ENCODE measurements at places on chromosomes 1 and 21.

GRCh38 chr1:184767591-184767990 lies 12.9 kb upstream of the EDEM3 start:
- no peak for DNase-seq

DNA sequence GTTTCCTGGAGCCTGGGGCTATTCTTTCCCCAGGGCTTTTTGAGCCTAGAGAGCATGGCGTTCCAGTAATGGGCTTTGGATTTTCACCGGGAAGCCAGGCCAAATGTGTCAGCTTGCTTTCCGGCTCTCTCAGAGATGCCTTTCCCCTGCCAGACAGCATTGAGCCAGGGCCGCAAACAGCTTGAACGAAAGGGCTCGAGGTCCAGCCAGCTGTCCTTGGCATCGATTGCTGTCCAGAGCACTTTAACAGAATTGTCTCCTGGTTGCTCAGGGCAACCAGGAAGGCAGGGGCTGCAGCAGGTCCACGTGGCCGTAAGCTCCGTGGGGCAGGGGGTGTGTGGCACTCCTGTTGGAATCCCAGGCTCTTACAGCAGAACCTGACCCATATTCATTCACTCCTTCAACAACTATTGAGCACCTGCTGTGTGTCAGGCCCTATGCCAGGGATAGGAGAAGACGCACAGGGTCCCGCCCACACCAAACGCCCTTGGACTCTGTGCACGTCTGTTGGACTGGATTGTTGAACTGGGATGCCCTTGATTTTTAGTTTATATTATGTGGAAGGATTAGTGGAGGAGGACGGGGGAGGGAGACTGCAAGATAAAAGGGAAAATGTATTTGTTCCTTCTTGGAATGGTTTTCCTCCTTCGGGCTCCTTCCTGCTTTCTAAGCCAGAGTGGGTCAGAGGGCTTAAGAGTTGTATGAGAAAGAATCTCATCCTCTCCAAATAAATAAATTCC lies 38.7 kb upstream of the EFHD2 start:
- no peak for DNase-seq

- DNase-seq = no peak
Measured at GRCh38 chr1:212650228-212650627, 41.7 kb downstream of the ATF3 start.

DNA sequence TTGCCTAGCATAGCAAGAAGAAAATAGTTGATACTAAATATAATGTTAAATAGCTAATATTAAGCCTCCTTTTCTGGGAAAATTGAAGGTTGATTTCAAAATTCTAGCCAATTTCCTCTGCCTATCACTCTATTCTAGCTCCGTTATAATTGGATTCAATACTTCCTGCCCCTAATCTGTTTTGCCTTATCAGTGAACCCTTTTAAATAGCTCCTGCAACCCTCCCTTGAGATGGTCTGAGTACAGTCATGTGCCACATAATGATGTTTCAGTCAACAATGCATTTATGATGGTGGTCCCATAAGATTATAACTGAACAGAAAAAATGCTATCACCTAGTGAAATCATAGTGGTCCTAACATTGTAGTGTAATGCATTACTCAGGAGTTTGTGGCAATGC lies 79.7 kb upstream of the PBX1 start:
- no peak for DNase-seq

DNA sequence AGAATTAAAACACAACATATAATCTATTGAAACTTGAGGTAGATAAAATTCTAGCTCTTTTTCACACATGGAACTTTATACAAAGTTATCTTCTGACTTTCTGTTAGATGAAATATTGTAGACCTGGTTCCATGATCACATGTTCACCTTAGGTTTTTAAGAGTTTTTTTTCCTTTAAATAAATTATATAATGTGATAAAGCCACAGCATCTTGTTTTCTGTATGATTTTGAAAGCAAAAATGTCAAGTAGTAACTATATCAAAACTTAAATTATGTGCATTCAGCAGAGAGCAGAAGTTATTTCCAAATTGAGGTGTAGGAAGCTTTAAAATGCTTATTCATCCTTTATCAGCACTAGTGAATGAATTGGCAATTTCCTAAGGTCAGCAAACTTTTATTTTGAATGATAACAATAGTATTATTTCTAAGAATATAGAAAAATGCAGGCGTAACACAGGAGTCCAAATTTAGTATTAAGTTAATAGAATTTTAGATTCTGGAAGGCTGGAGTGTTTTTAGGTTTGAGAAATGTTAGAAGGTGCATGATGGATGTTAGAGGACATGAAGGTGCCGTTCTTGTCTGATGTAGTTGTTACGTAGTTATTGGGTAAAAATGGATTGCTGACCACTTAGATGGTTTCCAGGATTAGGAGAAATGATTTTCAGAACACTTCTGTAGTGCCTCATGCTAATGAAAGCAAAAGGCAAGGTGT lies 17.5 kb downstream of the BACH1 start:
- DNase-seq = no peak

GRCh38 chr1:231826566-231826965 lies 200.0 kb downstream of the DISC1 start:
- DNase-seq = no peak

DNA sequence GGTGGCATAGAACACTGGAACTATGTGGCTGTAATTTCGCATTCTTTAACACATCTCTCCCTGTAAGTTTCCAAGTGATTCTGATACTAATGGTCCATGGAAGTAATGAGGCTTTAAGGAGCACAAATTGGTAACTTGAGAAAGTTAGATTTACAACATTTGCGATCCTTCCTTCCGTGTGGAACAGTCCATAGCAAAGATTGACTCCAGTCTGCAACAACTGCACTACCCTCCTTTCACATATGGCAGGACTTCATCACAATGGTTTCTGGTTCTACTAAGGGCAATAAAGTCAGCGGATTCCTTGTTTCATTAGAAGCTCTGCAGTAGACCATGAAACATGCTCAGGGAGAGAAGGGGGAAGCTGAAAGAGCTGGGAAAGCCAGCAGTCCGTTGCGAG lies 261.2 kb downstream of the RGS7 start:
- DNase-seq = no peak

DNA sequence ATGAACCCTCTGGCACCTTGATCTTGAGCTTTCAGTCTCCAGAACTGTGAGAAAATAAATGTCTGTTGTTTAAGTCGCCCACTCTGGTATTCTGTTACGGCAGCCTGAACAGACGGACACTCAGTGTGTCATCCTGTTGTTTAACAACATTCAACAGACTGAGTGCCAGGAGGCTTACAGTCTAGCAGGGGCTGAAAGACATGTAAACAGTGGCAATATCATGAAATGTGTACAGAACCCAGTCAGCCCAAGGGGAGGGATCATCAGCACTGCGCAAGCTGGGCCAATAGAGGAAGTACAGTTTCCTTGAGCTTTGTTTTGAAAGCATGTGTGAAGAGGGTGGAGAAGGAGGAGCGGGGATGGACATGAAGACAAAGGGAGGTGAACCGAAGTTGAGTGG lies 13.6 kb downstream of the DIP2A start:
- DNase-seq = no peak

GRCh38 chr1:53066488-53066887 lies 4.5 kb downstream of the PODN start:
- no peak for DNase-seq

GRCh38 chr1:159162516-159163265 lies 8.7 kb upstream of the CADM3 start:
- no peak for DNase-seq

DNA sequence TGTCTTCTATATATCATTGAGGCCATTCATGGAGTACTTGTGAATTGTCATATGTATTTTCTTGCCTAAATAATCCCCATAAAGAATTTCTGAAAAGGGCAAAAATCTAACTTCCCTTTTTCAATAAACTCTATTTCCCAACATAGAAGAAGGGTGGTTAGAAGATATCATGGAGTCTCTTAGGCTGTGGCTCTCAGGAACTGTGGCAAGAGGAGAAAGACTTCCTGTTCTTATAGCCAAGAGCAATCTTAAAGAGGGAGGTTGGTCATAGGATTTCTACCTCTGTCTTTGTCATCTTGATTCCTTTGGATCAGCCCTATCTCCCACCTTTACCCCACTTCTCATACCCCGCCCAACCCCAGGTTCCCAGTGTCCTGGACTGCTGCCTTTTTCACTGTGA lies 175.8 kb downstream of the TYW3 start:
- DNase-seq = no peak

GRCh38 chr1:81179242-81179641 lies 621.5 kb upstream of the ADGRL2 start:
- no peak for DNase-seq

Measured in T-helper 1 cell (primary cell).